ENCODE measurements at places on chromosomes 7 and 10.
A peak's percentile ranks its signal among the peaks of the same experiment; 100 is the strongest.

DNA sequence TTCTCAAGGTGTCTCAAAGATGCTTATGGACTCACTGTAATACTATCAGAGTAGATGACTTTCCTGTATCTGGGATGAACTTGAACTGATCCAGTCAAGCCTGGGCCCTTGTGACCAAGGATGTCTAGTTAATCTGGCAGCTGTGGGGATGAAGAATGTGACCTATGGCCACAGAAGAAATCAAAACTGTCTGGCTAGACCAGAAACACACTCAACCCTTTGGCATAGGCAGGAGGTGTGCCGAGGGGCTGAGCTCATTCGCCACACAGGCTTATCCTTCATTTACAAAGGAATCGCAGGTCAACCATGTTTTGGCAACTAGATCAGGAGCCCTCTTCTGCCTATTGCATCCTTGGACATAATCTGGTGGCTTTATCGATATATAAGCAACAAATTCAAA lies 110.6 kb downstream of the ATXN7L1 start:
- DNase-seq = no peak

- peak; percentile 70 for DNase-seq
Observed at GRCh38 chr10:48634198-48634983, 29.5 kb upstream of the ARHGAP22 start.

DNA sequence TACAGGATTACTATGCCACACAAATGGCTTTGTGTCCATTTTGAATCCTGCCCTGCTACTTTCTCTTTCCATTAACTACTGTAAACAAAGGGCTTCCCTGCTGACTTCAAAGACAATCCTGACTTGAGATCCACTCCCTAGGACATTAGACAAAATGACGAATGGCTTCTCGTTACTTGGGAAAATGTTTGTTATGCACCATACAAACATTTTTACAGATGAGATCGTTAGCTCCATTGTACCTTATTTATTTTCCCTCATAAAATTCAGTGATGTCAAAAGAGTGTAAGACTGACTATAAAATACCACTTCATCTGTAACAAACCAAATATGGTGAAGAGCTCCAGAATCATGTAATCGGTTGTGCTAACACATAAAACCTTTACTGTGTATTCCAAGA lies 121.8 kb downstream of the CD36 start:
- no peak for DNase-seq

DNA sequence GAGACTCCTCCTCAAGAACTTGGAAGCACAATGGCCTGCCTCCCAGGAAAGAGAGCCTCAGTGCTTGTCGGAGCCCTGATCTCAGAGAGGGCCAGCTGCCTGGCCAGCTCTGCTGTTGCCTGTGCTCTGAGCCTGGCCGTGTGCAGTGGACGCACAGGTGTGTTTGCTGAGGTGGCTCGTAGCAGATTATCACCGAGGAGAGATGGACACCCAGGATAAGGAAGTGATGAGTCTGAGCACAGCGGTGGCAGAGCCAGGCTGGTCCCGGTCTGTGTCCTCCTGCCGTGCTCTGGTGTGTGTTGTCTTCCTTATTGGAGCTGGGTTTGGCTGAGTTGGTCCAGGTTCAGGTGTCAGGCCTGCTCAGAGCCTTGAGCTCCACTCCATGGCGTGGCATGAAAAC lies 208.5 kb downstream of the EBF3 start:
- DNase-seq = no peak

DNA sequence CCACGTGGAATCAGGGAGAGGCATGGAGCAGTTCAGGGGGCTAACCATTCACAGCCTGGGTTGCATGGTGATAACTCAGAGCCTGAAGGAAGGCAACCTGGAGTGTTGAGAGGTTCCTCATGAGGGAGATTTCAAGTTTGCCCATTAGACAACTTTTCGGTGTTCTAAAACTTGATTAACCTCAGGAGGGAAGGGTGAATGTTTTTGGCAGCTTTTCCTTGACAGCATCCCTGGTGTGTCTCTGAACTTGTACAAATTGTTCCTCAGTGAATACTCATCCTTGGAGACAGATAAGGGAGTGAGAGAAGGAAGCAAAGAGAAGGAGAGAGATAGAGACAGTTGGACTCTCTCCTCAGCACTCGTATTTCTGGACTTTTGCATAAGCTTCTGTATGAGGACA lies at the start of gene OR9A4:
Gene OR9A4 (plus strand): TSS at position 301 of the 400 bp plus-strand sequence. CDS start 2,477 bp downstream, outside the sequence.
- no peak for DNase-seq

- no peak for DNase-seq
Observed at GRCh38 chr10:115903845-115904244, 369.2 kb downstream of the GFRA1 start.

DNA sequence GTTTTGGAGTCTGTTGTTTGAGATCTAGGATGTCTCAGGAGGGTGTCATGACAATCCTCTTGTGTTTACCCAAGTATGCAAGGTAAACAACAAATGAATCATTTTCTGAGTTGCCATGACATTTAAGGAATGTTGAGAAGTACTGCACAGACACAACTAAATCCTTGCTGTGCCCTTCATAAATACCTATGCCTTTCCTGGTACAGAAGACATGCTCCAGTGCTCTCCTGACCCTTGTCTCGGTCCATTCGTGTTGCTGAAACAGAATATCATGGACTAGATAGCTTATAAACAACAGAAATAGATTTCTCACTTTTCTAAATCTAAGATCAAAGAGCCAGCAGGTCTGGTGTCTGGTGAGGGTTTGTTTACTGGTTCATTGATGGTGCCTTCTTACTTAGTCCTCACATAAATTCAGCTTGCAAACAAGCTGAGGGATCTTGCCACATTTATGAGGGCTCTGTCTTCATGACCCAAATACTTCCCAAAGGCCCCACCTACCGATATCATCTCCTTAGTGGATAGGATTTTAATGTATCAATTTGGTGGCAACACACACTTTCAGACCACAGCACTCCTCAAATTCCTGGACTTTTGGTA lies 341.8 kb upstream of the SEMA3A start:
- no peak for DNase-seq
